ENCODE measurements at places on chromosomes 5 and 9.

DNA sequence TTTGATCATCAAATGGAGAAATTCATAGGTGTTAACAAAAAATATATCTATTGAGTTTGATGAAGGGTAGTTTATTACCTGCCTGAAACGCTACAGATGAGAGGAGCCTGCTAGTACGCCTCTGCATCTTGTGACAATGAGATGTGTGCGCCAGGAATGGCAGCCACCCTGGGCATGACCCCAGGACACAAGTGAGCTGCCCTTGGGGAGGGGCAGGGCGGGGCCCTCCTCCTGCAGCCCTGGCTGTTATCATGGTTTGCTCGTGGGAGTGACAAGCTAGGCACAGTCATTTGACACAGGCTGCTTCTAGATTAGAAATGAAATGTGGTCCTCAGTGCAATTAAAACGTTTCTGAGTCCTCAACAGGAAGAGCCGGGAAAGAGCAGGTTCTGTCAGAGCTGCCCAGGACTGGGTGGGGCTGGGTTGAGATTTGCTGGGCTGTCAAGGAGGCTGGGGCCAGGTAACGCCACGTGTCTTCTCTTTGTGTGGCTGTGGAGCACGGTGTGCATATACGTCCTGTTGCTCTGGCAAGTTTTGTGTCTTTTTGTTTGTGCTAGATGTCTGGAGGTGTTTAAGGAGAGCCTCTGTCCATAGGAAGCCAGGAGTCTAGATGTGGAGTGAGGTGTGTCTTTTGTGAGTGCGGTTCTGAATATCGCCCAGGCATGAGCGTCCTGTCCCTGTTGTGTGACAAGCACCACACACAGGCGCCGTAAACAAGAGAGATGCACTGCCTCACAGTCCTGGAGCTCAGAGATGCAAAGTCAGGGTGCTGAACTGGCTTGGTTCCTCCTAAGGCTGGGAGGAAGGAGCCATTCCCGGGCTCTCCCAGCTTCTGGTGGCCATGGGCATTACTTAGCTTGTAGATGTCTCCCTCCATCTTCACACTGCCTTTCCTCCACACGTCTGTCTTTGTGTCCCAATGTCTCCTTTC lies 129.0 kb upstream of the IRX4 start:
- DNase-seq = no peak

GRCh38 chr5:3613726-3614125 lies 18.1 kb downstream of the IRX1 start:
- DNase-seq = no peak

GRCh38 chr5:33203931-33204330 lies 236.8 kb upstream of the TARS1 start:
- no peak for DNase-seq

DNA sequence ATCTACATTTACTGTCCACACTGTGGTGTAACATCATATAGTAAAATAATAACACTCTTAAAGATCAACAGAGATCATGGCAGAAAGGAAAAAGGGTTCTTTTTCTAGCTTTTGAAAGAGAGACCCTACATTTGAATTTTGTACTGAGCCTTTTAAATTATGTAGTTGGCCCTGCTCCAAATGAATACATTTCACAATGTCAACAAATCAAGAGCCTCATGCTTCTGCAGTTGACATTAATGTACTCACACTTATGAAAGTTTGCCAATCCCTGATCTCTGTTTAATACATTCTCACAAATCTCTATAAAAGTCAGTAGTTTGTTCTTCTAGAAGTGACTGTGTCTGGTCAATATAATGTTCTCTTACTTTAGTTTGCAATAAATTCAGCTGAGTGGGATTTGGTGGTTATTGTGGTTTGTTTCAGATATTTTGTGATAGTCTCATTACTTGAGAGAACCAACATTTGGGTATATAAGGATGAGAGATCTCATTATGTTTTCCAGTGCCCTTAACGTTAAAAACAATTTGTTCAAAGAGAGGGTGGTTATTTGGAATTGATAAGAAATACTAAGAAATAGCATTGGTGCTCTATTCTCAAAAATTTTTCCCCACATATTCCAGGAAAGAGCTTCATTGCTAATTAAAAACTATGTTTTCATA lies 277.8 kb upstream of the FTMT start:
- DNase-seq = no peak

- no peak for DNase-seq
Measured at GRCh38 chr9:134223591-134224122, 59.3 kb upstream of the RNU6ATAC start.
